Muscle of back (tissue), 13 donors: ENCODE measurements at places on chromosomes 5 and 9. TPM values are rescaled to one million over a fixed set of nuclear protein-coding genes. Genes with fewer than 3 reads are reported as not detected.
A peak's percentile ranks its signal among the peaks of the same experiment; 100 is the strongest.

PTGS1 gene
- polyA plus RNA-seq: 5.3 TPM

ZNF484 gene
- 6.0 TPM for polyA plus RNA-seq

APBA1 gene
- 6.3 TPM for polyA plus RNA-seq

SPAAR gene
- polyA plus RNA-seq: 2.9 TPM

DNA sequence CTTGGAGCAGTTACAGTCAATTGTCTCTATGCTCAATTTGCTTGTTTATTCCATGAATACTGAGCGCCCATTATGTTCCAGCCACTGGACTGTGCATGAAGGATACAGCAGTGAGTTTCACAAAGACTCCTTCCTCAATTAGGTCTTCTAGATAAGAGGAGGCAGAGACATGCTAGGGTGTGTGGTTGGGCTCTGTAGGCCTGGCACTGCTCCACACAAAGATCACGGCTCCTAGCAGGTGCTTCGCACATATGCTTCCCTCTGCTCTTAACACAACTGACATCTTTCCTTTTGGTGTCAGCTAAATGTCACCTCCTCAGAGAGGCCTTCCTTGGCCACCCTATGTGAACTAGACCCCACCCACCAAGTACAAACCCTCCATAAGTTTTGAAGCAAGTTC lies 10.9 kb downstream of the IL12B start:
- DNase-seq: no peak

- peak; percentile 48 for DNase-seq
These were observed 1.0 kb upstream of the NIM1K start for GRCh38 chr5:43190755-43191603.

- DNase-seq: peak; percentile 75
These were observed 80.5 kb downstream of the STK10 start for GRCh38 chr5:172107571-172107970.

DNA sequence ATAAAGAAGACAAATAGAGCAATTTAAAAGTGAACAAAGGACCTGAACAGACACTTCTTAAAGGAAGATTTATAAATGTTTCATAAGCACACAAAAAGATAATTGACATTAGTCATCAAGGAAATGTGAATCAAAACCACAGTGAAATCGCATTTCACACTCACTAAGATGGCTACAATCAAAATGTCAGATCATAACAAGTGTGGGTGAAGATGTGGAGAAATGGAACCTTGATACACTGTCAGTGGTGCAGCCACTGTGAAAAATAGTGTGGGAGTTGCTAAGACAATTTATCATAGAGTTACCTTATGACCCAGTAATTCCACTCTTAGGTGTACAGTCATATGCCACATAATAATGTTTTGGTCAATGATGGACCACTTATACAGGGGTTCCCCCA lies 54.5 kb upstream of the HTR4 start:
- no peak for DNase-seq

GRCh38 chr5:128637031-128637430 lies 99.0 kb upstream of the FBN2 start:
- peak; percentile 40 for DNase-seq

GRCh38 chr5:28046596-28046995 lies 1008.2 kb upstream of the CDH9 start:
- no peak for DNase-seq
